ENCODE measurements at places on chromosomes 2 and 18.
A peak's percentile ranks its signal among the peaks of the same experiment; 100 is the strongest.

GRCh38 chr2:191631754-191632153 is 46.2 kb upstream of the NABP1 start:
- peak; percentile 74 for DNase-seq

DNA sequence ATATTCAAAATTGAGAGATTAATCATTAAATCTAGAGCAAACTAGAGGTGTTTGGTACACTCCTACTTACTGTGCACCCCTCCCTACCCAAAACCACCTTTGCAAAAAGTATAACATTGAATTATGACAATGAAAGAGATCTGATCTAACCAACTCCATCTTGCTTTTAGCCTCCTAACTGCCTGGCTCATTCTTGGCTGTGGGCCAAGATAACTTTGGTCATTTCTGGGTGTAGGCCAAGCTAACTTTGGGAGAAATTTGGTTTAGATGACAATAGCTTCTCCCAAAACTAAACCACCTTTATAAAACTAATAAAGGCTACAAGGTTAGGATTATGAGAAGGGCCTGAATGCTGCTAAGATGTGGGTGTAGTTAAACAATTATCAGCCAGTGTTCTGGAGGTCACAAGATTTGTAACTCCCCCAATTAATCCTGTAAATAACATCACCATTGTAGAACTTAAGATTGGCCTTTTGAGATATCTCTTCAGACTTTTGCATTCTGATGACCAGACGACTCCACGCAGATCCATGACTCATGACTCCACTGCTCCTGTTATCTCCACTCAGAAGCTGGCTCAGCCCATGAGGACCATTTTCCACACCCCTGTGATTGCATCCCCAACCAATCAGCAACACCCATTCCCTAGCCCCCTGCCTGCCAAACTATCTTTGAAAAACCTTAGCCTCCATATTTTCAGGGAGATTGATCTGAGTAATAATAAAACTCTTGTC is 160.2 kb downstream of the FBXO15 start:
- no peak for DNase-seq

DNA sequence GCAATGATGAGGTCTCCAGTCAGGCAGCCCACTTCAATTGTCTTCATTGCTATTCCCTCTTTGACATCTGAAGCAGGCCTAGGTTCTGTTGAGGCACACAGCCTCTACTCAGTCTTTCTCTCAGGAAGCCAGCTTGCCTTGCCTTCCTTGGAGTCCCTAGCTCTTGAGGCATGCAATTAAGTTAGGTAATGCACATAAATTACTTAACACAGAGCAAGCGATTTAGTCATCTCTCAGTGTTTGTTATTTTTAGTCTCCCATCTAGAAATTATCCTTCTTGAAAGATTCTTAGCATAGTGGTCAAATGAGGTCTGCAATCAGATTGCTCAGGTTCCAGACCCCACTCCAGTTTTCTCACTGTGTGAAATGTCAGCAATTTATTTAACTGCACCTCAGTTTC is 32.0 kb downstream of the SULT1C4 start:
- DNase-seq, result peak; percentile 44

- DNase-seq, result no peak
Observed at GRCh38 chr2:233091595-233092375, 31.6 kb downstream of the INPP5D start.

- DNase-seq, result no peak
Observed at GRCh38 chr2:240814946-240815760, 4.9 kb downstream of the KIF1A start.

All from ELR (cell line).